T-helper 2 cell (primary cell): ENCODE measurements at places on chromosomes 5 and 9.
A peak's percentile ranks its signal among the peaks of the same experiment; 100 is the strongest.

DNA sequence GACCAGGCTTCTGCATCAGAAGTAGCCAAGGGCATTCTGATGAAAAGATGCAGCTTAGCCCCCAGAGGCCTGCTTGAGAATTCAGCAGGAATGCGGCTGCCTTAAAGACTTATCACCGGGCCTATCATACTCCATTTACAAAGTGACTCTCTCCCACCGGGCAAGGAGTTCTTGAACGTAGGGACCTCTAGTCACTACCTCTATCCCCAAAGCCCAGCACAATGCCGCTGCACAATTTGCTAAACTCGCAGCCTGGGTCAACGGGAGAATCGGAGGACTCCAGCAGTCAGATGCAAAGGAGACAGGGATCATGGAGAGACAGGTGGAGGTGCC is 661 bp downstream of the PDCL start:
- DNase-seq, result no peak

- no peak for DNase-seq
These were observed at the start of gene KCNIP1 for GRCh38 chr5:170503990-170504596. TSS of gene KCNIP1 (plus strand) at chr5:170504020.

DNA sequence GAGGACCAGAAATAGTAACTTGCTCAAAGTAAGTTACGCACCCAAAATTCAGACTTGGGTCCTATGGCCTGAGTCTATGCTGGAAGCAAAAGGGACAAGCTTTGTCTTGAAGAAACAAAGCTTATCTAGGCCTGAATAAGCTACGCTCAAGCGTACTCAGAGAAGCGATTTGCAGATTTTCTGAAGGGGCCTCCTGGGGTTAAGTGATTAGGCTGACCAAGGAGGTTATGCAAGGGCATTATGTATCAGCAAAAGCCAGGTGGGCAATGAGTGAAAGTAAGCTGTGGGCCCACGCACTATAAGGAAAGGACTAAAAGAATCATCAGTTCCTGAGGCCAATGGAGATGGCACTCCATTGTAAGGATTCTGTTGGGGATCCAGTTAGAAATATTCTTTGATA is 122.1 kb downstream of the SNX18 start:
- DNase-seq, result no peak

DNA sequence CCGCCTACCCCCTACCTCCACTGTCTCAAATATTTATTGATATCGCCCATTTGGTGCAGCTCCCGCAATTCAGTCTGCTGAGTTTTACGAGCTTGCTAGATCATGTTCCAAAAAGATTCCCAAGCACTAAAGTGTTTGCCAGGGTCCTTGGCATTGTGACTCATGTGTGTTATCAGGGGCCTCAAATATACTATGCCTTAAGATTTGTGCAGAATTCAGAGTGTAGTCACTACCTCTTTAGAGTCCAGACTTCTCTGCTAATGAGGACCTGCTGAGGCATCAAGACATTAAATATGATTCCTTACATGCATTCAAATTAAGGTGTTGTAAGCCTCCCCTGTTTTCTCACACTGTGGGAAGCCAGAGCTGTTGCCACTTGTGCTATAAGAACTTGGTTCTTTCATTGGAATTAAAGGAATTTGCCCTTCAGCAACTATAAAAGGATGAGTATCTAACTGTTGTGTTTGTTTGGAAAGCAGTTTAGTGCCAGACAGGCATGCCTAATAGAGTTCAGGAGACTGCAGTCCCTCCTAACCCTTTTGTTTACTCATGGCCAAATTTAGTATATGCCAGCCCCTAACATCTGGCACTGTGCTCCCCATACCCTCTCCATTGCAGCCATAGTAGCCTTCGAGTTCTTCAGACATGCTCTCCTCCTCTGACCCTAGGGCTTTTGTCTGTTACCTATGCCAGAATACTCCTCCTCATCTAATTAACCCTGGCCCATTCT is 316.4 kb downstream of the NR3C1 start:
- DNase-seq, result no peak

DNA sequence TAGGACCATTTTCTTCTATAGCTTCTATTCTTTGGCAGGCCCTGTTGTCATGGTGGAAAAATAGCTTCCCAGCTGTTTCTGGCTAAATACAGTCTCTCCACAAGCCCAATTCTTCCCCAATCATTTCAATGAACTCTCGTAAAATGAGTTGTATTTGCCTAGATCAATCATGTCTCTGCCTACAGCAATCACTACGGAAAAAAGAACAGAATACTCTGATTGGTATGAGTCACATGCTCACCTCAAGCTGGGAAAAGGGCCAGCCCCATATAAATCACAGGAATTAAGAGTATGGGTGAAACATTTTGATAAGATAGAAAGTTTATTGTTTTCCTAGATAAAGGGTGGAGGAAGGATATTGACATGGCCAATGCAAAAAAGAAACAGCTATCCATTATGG is 711.4 kb downstream of the EFNA5 start:
- DNase-seq, result no peak

DNA sequence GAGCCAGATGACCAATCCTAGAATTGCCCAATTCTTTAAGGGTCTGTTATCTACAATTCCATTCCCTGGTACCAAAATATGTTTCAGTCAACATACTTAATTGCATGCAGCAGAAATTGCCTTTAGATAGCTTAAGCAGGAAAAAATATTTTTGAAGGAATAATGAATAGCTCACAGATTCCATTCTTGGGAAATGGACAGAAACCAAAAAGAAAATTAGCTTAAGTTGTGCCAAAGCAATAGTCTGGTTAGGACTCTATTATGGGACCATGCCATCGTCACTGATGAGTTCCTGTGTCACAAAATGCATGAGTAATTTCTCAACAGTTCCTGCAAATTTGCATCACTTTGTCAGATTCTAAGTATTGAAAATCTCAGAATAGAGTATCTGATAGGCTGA is 12.3 kb downstream of the ACTBL2 start:
- DNase-seq, result no peak

DNA sequence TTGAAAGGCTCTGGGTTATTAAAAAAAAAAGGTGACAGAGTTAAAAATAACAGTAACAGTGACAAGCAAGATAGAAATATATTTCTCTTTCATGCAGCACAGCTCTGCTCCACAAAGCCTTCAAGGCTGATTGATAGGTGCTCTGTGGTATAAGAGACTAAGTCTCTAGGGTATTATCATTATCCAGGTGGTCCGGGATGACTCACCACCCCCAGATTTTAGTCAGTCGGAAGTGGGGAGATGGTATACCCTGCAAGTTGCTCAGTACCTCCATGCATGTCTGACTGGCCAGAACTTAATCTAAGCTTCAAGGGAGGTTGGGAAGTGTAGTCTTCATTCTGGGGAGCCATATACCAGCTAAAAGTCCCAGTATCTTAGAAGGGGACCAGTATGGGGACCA is 76.1 kb downstream of the SLC1A3 start:
- DNase-seq, result no peak

GRCh38 chr9:17130291-17130690 is 4.5 kb upstream of the CNTLN start:
- DNase-seq, result no peak

DNA sequence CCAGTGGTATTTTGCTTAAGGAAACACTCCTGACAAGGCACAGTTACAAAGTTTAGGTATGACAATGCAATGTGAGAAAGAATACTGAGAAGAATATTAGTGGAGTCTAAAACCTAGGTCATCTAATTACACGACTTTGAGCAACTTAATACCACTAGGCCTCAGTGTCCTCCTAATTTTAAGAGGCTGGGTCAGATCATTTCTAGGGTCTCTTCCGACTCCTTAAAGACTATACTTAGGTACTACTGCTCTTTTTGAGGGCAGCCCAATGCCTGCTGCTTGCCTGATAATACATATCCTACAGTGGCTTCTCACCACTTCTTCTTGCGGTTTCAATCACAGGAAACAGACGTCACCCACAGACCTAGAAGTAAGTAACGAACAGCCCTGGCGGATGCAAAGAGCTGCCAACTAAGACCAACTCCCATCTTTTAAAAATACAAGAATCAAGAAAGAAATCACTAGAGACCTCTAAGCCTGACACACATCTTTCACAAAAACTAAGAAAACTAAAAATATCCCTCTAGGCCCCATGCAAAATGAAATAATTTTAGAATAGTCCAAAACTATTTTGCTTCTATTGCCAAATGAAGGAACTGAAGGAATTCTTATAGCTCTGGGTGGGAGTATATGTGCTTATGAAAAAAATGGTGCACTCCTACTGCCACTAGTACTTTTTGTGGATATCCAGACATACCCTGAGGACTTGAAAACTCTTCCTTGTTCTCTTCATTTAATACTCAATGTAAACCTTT is 13.1 kb downstream of the DIAPH1 start:
- peak; percentile 67 for DNase-seq
